Right hindlimb (tissue), 1 donor: ENCODE measurements at places on chromosomes 1 and 21.

- peak; percentile 52 for DNase-seq
Observed at GRCh38 chr1:46131712-46132528, 509 bp downstream of the PIK3R3 start.

- no peak for DNase-seq
Observed at GRCh38 chr1:199394856-199395255, 632.7 kb upstream of the NR5A2 start.

DNA sequence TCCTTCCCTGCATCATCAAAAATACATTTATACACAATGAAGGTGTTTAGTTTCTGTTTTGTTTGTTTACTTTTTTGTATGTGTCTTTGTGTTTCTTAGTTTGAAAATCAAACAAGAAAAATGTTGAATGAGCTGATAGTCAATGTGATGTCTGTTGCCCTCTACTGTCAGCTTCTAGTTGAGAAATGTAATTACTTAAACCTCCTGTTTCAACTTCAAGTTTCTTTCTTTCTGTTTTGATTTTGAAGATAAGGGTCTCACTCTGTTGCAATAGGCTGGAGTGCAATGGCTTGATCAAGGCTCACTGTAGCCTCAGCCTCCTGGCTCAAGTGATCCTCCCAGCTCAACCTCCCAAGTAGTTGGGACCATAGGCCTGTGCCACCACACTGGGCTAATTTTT is 37.5 kb downstream of the SPTA1 start:
- DNase-seq: no peak

DNA sequence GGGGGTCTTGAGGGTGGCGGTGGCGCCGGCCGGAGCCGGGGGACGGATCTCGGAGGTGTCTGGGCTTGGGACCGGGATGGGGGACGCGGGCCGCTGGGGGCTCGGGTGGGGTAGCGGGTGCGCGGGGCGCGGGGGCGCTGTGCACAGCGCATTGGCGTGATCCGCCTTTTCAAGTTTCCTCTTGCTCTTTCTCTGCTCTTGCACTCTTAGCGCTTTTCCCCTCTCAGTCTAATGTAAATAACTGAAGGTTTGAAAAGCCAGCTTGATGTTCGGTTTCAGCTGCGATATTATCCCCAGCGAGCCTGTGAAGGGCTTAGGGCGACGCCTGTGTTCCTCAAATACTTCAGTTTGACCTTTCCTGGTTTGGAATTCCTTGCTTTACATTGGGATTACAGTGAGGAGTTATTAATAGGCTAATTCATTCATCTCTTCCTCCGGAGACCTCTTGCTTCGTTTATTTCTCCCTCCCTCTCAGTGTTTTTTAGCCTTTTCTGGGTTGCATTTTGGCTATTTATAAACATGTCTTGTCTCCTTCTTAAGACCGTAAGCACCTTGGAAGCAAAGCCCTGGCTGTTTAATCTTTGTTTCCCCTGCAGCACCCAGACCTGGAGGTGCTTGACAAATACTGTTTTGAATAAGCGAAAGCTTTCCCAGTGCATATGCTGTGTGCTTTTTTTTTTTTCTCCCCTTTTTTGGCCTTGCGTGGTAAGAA is 693 bp downstream of the RAB4A start:
- DNase-seq: no peak

- peak; percentile 26 for DNase-seq
Observed at GRCh38 chr1:227901906-227902640, 45.7 kb downstream of the WNT9A start.

GRCh38 chr1:233064988-233065387 is 114.6 kb downstream of the NTPCR start:
- no peak for DNase-seq

DNA sequence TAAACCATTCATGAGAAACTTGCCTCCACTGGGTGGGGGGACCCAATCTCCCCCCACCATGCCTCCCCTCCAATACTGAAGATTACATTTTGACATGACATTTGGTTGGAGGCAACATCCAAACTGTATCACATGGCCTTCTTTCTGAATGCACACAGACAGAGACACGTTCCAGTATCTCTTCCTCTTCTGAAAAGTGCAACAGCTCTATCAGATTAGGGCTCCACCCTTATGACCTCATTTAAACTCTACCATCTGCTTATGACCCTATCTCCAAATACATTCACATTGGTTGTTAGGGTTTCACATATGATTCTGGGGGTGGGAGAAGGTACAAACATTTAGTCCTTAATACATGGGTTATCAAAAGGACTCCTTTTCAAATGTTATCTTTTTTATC is 481.8 kb upstream of the NFIA start:
- no peak for DNase-seq

- no peak for DNase-seq
Observed at GRCh38 chr1:155940993-155941844, at the start of gene RXFP4. Gene RXFP4, plus strand, starts transcription at chr1:155941638. Its CDS starts 72 bp downstream, at chr1:155941710.

DNA sequence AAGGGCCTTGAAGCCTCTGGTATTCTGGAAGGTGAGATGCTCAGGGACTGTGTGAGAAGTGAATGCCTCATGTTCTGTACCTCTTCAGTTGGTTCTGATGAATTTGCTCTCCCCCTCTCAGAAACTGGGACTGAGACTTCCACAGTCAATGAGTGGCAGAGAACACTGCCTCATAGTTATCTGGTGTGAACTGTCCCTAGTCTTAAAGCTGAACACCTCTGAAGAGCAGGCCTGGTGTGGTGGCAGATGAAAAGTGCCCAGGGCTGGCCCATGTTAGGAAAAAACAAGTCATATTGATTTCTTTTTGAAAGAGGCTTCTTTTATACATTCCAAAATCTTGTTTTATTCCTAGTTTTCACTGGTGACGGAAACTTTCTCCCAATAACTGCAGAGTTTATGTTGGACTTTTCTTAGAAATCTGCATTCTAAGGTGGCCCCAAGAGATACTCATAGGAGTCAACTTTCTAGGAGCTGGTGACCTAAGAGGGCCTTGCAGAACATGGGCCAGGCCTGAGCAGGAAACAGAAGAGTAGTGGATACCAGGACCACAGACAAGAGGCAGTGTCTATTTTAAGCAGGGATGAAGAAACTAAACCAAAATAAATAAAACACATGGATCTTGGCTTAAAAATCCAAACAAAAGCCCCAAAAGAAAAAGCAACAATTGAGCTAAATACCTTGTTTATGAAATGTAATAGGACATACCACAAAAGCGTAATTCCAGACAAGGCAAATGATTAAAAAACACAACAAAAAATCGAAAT is 19.5 kb downstream of the DUSP10 start:
- no peak for DNase-seq

GRCh38 chr1:98104289-98104688 is 183.5 kb upstream of the DPYD start:
- DNase-seq: no peak
